ENCODE measurements at places on chromosomes 1 and 21. TPM values are rescaled to one million over a fixed set of nuclear protein-coding genes. Genes with fewer than 3 reads are reported as not detected.

Gene TBX15
- total RNA-seq: 63.1 TPM

Gene KIF14
- 21.0 TPM for total RNA-seq

DNA sequence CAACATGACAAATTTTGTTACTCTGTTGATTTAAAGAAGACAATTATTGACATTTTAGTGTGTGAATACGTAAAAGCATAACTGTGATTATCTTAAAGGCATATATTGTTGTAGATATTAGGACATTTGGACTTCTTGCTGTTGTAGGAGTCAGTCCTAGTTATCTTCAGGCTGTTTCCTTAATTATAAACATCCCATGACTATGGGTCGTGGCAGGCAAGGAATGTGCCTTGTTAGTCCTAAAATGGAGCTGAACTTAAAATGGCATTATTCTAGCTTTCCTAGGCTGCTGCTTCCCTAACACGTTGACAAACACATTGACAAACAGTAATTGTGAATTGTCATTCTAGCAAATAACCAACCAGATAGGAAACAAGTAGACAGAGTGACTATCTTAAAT is 4.4 kb upstream of the MPZL1 start:
- H3K27ac ChIP-seq: no peak overlapping the region
- H3K27me3 ChIP-seq: no peaks in the 10 kb centered on the region
- no peaks in the 10 kb centered on the region for H3K4me1 ChIP-seq
- DNase-seq: no peak

GRCh38 chr1:65049941-65050713 is 83.8 kb upstream of the JAK1 start:
- no peaks in the 10 kb centered on the region for H3K4me1 ChIP-seq
- no peak overlapping the region for H3K27ac ChIP-seq
- H3K4me3 ChIP-seq: no peak overlapping the region
- DNase-seq: no peak

Gene PRRX1
- 0.73 TPM for total RNA-seq

DNA sequence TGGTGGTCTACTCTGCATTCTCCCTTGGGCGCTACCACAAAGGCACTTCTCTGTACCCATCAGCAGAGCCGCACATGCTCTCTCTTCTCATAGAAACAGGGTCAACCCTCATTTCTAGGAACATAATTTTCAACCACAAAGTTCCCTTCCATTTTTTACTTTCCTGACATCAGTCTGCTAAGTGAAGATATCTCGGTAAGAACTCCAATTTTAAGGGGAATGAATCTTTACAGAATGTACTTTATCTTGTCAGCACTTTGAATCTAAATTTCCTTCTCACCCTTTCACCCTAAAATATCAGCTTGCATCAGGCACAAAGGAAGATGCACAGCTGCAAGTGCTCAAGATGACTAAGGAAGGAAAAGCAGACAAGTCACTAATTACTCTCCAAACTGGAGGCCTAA is 545.9 kb downstream of the SMYD3 start:
- H3K4me3 ChIP-seq: no peak overlapping the region
- no peaks in the 10 kb centered on the region for H3K36me3 ChIP-seq
- no peak for DNase-seq
- H3K4me1 ChIP-seq: no peaks in the 10 kb centered on the region

Gene CAPN8
- not detected for total RNA-seq
